Activated CD4-positive, alpha-beta T cell treated with anti-CD3 and anti-CD28 coated beads, Interleukin-10, Interleukin-2, amounts not matched to agents 100 ng/mL and 50 ng/mL, durations not matched to agents 16 hours and 8 hours (primary cell): ENCODE measurements at places on chromosomes 2 and 18.

DNA sequence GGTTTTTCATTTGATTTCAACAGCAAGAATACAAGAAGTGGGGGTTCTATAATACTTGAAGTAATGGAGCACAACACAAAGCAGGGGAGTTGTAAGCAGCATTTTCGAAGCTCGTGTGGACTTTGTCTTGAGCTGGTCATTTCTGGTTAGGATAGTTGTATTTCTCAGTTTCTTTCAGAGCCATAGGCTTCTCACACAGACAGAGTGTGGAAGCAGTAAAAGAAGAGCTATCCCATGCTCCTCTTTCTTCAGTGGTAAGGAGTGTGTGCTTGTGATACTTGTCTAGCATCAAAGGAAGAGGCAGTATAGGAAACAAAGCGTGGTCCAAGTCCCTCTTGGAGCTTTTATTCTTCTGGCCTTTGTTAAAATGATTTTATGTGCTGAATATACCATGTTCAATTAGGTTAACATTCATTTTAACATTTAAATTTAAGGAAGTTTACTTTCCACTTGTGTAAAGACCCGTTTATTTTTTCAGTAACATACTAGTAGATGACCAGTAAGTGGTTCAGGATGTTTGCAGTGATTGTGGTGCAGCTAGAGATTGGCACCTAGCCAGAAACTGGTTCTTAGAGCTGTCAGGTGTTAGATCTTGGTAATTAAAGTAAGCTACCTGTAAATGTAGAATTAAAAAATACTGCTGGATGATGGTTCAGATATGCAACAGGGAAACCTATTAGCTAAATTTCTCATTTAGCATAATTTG is 14.6 kb downstream of the CCNYL1 start:
- DNase-seq, result no peak

DNA sequence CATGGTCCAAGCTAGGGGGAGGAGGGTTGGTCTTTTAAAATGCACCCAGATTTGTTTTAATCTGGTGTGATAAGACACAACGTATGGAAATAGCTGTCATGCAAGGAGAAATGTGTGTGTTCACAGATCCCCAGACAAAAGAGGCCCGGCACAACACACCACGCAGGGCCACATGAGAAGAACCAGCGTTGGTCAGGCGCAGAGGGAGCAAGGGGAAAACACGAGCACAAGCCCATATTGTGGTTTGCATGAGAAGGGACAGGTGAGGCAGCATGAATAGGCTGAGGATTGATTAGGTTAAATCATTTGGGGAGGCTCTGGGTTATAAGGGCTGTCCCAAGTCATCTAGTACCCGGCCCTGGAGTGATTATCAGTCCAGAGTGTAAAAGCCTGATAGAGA is 272.5 kb upstream of the NCKAP5 start:
- DNase-seq, result no peak

GRCh38 chr2:890791-891190 is 59.9 kb upstream of the SNTG2 start:
- no peak for DNase-seq

GRCh38 chr2:26975102-26975501 is 4.7 kb downstream of the MAPRE3 start:
- DNase-seq, result no peak

- DNase-seq, result no peak
Measured at GRCh38 chr18:2872095-2872494, 25.3 kb downstream of the EMILIN2 start.
